ENCODE measurements at places on chromosomes 5 and 9. TPM values are rescaled to one million over a fixed set of nuclear protein-coding genes. Genes with fewer than 3 reads are reported as not detected.

DNA sequence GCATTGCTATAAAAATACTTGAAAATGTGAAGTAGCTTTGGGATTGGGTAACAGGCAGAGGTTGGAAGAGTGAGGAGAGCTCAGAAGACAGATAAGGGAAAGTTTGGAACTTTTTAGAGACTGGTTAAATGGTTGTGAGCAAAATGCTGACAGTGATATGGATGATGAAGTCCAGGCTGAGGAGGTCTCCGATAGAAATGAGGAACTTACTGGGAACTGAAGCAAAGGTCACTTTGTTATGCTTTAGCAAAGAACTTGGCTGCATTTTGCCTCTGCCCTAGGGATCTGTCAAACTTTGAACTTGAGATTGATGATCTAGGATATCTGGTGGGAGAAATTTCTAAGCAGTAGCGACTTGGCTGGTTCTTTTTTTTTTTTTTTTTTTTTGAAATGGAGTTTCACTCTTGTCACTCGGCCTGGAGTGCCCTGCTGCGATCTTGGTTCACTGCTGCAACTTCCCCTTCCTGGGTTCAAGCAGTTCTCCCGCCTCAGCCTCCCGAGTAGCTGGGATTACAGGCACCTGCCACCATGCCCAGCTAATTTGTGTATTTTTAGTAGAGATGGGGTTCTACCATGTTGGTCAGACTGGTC, 998.9 kb downstream of the TLE1 start:
- DNase-seq: no peak

Gene ADAMTS19
- polyA plus RNA-seq: 11.2 TPM

DNA sequence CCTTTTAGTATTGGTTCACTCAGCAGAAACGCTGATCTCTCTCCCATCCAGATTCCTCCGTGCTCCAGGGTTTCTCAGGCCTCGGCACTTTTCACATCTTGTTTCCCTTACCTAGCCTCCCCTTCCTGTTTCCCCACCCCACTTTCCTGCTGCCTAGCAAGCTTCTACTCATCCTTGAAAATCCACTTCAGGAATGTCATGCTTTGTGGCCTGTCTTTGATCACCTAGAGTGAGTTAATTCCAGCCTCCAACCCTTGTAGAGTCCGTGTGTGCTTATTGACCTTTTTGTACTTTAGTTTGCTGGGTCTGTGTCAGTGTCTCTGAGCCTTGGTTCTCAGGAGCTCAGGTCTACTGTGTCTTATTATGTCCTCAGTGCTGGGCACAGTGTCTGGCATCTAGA, 116.6 kb downstream of the AOPEP start:
- DNase-seq: no peak

- DNase-seq: no peak
Measured at GRCh38 chr9:110073356-110073905, 134.5 kb downstream of the C9orf152 start.

GRCh38 chr9:126877418-126877817, 17.0 kb downstream of the ZBTB34 start:
- DNase-seq: no peak

DNA sequence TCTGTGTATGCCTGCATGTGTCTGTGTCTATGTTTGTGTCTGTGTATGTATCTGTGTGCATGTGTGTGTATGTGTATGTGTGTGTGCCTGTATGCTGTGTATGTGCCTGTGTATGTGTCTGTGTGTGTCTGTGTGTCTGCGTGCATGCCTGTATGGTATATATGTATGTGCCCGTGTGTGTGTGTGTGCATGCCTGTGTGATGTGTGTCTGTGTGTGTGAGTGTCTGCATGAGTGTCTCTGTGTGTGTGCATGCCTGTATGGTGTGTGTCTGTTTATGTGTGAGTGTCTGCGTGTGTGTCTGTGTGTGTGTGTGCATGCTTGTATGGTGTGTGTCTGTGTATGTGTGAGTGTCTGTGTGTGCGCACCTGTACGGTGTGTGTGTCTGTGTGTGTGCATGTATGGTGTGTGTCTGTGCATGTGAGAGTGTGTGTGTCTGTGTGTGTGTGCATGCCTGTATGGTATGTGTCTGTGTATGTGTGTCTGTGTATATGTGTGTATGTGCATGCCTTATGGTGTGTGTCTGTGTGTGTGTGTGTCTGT, 137.1 kb upstream of the IRX2 start:
- no peak for DNase-seq

DNA sequence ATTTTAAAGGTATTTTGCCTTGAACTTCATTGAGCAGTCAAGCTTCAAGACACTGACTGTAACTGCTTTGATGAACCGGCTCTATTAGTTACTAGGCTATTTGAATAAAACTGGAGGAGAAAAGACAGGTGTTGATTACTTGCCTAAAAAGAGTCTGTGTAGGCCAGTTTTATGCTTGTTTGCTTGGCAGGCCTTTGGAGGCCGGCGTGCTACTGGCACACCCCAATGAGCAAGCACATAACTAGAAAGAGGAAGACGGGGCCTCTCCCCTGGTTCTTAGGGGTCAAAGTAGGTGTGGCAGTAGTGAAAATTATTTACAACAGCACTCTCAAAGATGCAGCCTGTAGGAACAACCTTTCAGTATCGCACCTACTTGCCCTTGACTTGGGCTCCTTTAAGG, 2.1 kb upstream of the ZFR start:
- peak; percentile 22 for DNase-seq

DNA sequence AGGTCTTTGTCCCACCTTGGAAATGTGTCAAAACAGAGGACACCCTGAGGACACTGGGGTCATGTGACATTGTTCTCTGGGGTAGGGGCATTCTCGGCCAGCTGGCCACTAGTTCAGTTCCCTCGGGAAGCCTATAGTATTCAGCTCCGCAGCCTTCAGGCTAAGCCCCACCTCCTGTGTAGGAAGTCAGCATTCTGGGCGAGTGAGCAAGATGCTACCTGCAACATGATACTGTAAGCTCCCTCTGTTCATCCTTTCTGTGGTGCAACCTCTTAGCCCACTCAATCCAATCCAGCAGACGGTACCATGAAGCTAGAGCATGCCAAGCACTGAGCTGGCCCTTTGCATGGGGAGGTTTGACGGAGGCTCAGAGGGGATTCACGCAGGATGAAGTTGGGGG, 5.3 kb downstream of the NTNG2 start:
- DNase-seq: no peak

DNA sequence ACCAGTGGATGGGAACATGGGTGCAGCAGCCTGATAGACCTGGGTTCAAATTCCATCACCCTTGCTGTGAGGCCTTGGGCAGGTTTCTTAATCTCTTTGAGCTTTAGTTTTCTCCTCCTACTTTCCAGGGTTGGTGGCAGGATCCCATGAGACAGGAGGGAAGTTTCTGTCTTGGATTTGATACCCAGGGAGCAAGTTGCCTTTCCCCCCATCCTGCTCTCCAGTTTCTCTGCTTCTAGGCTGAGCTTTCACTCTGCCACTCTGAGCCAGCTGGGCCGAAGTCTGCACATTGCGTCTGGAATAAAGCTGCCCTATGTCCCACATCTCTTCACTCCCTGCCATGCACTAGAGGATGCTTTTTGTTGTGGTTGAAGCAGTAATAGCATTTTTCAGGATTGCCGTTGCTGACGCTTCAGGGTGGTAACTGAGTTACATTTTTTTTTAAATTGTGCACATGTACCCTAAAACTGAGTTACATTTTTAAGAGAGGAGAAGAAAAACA, 40.5 kb upstream of the ANGPTL2 start:
- peak; percentile 18 for DNase-seq

Gene GAS1
- 129 TPM for polyA plus RNA-seq

DNA sequence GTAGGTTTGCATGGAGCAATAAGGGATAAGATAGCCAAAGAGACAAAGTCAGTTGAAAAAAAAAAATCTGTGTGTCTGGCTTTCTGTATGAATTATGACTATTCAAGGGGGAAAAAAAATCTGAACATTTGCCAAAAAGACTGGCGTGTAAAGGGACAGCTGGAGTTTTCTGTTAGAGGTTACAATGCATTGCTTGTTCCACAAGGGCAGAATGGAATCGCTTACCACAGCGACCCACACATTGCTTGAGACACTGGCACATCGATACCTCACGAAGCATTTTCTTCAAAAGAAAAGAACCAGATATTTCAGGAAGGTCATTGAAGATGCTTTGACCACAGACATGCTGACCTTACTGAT, 327.8 kb downstream of the TMEM167A start:
- DNase-seq: peak; percentile 73
